Muscle of leg (tissue), 16 donors: ENCODE measurements at places on chromosomes 13 and 19.

GRCh38 chr19:17095141-17095919 lies 19.8 kb downstream of the MYO9B start:
- DNase-seq: no peak

GRCh38 chr13:106625578-106625977 lies 57.6 kb upstream of the ARGLU1 start:
- DNase-seq: no peak

DNA sequence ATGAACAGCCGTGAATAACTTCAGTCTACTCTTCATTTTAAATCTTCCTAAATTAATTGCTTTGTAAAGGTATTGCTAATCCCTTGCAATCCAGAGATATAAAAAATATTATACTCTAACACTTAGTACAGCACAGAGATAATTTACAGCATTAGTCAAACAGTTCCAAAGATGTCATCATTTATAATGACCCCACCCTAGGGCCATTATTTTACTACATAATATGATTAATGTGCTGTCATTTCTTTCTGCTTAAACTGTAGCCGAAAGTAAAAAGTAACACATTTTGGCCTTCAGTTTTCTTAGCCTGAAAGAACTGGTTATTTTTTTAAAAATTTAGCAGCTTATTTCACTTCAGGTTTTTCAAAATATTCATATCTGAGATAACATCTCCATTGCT lies 256.3 kb upstream of the RFC3 start:
- no peak for DNase-seq

- DNase-seq: no peak
These were observed 38.7 kb upstream of the FLT1 start for GRCh38 chr13:28533441-28534166.

GRCh38 chr19:21109116-21109515 lies 27.1 kb downstream of the ZNF714 start:
- no peak for DNase-seq

- DNase-seq: no peak
These were observed 312.3 kb downstream of the GPC5 start for GRCh38 chr13:91710733-91711132.

DNA sequence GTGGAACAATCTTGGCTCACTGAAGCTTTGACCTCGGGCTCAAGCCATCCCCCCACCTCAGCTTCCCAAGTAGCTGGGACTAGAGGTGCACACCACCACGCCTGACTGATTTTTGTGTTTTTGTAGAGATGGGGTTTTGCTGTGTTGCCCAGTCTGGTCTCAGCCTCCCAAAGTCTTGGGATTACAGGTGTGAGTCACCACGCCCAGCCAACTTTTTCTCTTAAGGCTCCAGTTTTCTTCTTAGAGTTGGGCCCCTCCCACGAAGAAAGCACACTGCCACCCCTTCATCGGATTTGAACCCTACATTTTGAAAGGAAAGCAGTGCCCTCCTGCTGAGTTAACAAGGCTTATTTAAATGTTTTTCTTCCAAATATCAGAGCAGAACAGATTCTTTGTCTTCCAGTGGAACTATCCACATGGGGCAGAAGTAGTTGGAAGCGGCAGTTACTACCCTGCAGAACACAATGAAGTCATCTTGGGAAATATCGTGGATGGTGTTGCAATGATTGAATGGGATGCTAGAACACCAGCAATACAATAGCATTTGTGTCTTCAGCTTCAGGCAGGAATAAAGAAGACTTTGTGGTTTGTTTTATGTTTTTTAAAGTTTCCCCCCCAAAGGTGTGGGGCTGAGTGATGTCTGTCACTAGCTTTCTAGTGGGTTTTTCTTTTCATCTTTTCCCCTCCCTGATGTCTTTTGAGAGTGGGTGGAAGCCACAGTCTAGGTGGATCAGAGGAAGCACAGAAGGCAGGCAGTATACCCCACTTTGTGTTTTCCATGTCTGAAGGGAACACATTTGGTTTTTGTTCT lies 8.9 kb downstream of the ACTN4 start:
- no peak for DNase-seq

DNA sequence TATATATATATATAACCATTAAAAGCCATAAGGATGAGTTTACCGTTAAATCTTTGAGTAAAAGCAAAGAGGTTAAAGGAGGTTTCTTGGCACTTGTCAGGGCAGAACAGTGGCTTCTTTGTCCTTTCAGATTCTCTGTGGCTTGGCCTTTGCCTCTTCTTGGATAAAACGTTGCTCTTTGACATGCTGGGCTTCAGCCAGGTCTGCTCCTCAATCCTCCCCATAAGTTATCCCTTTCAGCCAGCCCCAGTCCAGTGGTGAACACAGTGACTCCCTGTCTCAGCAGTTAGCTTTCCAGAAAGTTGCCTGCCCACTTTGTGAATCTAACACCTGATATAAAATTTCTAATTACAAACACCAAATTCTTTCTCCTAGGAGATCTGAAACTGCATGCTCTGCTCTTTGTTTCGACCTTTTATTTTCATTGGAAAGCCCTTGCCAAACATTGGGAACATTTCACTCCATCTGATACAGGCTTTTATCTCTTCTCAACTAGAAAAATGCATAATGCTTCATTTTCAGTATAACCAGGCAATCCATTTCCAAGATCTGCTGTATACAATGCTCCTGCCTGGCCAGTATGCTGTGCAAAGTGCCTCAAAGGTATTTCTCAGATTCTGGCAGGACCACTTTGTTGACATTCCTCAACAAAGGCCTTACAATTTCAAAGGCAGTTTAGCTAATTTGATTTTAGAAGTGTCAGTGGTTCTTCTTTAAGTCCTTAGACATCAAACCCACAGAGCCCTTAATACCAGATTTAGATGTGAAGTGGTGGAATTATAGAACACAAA lies 16.2 kb upstream of the MED4 start:
- DNase-seq: peak; percentile 15

DNA sequence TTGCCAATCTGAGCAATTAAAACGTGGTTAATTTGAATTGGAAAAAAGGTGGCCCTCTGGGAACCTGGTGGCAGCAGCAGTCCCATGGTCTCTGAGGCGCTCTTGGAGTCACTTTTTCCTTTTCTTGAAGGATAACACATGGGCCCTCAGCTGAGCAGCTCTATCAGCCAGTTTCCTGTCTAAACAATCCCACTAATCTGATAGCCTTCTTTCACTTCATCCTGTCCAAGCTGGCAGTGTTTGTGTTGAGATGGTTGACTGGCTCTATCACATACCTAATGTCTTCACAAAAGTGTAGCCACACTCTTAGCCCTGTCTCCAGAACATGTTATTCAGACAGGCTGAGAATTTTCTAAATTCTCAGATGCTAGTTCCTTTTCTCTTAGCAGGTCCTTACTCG lies 10.7 kb downstream of the MZT1 start:
- DNase-seq: no peak

GRCh38 chr13:101417043-101417406 lies 717 bp upstream of the NALCN start:
- no peak for DNase-seq

DNA sequence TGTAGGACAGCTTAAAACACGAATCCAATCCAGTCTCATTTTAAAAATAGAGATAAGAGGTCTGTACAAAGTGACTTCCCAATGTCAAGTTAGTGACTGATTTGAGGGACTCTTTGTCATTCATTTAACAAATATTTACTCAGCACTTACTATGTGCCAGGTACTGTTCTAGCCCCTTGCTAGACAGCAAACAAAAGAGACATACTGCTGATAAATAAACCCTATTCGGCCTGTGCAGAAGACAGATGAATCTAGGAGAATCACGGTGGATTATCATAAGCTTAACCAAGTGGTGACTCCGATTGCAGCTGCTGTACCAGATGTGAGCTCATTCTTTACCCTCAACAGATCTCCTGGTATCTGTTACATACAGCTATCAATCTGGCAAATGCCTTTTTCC lies 6.4 kb upstream of the ELF1 start:
- DNase-seq: no peak

DNA sequence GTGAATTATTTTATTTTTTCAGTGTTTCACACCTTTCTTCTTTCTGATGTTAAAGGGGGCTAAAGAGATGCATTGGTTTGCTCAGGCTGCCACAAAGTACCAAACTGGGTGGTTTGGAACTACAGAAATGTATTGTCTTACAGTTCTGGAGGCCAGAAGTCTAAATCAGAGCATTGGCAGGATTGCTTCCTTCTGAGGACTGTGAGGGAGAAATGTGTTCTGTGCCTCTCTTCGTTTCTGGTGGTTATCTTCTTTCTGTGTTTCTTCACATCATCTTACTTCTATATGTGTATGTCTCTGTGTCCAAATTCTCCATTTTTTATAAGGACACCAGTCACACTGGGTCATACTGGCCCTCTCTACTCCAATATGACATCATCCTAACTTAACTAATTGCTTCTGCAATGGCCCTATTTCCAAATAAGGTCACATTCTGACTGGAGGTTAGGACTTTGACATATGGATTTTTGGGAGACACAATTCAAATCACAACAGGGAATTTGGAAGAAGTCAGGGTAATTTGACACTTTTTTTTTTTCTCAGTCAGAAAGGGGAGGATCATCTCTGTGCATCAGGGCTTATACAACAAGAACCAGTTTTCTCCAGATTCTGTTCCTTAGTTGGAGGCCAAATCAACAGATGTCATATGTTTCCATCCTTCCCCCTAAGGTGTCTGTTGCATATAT lies 188.2 kb downstream of the KCNRG start:
- DNase-seq: peak; percentile 73

DNA sequence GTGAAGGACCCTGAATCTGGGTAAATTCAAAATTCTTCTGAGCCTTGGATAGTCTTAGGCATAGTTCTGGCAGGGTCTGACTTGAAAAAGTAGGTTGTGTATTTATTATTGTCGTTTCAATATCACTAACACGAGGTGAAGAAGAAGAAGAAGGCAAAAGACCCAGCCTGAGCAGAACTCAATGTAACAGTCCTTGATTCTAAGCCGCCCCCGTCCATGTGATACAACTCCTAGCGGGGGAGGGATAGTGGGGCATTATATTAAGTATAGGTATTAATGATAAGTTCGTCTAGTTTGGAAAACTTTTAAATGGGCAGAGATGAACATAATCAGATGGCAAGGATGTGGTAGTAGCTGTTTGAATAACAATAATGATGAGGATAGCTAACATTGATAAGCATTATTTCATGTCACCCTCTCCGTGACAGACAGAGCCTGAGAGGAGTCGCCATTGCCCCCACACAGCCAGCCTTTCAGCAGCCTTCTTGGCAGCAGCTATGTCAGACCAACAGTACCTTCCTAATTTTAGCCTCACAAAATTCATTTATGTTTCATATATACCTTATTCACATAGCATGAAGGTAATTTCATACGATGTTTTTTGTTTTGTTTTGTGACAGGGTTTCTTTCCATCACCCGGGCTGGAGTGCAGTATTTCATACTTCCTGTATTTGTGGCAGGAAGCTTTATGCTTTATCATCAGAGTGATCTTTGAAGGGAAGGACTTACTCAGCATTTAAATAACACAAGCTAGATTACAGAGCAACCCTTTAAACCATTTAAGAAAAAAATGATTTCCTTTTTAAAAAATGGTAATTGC lies 64.4 kb upstream of the NPAS1 start:
- DNase-seq: peak; percentile 59

DNA sequence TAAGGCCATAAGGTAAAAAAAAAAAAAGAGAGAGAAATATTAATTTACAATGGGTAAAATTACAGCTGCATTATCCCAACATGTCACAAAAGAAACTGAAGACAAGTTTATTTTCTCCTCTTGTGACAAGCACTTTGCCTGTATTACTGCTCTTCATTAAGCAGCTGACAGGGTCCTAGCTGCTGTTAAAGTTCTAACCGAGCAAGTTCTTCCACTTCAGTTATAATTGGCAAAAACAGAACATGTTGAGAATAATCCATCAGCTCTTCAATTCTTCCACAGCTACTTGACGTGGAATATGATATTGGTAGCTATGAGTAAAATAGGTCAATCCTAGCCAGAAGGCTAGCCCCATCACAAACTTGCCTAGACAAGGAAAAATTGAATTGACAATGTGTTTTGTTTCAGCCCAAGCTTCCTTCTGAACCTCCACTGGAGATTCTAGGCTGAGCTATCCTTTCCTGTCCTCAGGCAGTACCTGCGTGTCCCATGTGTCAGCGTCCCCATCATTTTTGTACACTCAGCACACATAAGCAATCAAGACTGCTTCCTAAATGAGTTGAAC lies 32.2 kb upstream of the DOCK9 start:
- no peak for DNase-seq

GRCh38 chr19:49939721-49940481 lies 10.6 kb upstream of the NUP62 start:
- no peak for DNase-seq

DNA sequence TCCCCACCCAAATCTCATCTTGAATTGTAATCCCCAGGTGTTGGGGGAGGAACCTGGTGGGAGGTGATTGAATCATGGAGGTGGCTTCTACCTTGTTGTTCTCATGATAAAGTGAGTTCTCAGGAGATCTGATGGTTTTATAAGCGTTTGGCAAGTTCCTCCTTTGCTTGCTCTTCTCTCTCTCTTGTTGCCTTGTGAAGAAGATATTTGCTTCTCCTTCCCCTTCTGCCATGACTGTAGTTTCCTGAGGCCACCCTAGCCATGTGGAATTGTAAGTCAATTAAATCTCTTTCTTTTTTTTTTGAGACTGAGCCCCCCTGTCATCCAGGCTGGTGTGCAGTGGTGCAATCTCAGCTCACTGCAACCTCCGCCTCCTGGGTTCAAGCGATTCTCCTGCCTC lies 34.4 kb downstream of the VSTM1 start:
- no peak for DNase-seq

DNA sequence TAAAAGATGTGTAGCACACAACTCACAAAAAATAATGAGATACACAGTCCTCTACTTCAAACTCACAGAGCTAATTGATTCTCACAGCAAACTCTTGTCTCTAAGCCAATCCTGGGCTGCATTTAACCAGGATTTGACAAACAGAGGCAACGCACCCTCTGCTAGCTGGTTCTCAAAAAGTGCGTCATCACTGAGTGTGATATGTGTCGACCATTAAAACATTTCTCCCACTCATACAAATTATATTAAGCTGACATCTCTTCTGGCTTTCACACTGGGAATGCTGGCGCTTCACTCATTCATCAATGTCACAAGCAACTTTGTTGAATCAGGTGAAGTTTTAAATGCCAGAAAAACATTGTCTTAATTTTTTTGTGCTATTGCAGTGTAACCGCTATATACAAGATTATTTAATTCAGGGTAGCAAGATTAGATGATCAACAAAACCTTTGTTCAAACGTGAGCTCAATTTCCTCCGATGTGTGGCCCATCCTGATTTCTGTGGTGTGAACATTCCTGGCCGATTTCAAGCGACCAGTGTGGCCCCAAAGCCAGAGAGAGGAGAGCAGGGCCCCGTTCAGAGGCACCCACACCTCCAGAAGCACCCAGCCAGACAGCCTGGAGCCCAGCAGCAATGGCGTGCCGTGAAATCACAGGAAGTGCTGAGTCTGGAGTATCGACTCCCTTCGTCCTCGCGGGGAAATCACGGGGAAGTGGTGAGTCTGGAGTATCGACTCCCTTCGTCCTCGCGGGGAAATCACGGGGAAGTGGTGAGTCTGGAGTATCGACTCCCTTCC lies 49.4 kb downstream of the RASA3 start:
- no peak for DNase-seq

DNA sequence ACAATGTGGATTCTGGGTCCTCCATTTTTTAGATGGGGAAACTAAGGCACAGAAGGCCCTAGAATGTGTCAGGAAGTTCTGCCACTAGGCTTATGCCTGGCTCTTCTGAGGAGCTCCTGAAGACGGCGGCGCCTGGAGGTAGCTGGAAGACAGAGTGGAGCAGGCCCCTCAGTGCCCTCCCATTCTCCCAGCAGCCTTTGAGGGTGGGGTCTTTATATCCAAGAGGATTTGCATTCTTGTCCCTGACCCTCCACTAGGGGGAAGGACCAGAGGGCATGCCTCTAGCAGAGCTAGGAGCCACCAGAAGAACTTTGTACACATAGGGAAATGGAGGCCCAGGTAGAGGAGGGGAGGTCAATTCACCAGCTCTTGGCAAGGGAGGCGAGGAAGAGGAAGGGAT lies 9.4 kb downstream of the CELF5 start:
- no peak for DNase-seq

GRCh38 chr13:112127564-112128330 lies 60.8 kb downstream of the SOX1 start:
- peak; percentile 86 for DNase-seq
